ENCODE measurements at places on chromosomes 12 and 14.
A peak's percentile ranks its signal among the peaks of the same experiment; 100 is the strongest.

DNA sequence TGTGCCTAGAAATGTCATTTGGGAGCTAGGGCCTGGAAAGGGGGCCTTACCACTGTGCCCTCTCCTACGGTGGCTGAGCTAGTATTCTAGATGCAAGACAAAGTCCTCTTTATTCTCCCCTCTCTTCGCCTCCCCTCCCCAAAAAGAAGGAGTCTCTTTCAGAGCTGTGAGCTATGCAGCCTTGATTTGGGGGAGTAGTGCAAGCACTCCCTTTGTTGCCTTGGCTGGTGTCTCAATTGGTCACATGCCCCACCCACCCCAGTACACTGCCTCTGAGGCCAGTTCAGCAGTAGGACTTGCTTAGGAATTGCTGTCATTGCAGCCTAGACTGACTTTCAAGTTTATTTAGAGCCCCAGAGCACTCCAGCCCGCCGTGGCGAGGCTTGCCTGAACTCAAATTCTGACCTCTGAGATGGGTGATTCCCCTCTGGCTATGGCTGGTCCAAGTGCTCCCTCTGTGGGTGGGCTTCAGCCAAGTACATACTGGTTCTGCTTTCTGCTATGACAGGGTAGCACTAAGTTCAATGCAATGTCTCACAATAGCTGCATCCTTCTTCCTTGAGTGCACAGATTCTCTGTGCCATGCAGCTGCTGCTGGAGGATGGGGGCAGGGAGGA lies 37.0 kb upstream of the FBXO33 start:
- no peak for DNase-seq

DNA sequence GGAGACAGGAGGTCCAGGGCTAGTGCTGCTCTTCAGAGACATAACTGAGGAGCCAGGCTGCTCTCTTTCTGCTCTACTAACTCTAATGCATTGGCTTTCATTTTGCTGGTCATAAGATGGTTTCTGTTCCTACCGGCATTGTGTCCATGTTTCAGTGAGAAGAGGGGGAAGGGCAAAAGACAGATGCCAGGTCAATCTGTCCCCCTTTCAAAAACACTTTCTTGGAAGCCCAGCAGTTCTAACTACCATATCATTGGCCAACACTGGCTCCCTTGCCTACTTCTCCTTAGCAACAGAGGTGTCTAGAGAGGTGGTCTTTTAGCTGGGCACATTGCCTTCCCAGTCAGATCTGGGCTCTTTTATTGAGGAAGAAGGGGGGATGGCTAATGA lies 63.9 kb downstream of the TGFB3 start:
- no peak for DNase-seq

- no peak for DNase-seq
Observed at GRCh38 chr12:11183011-11183410, 3.7 kb downstream of the TAS2R42 start.

- DNase-seq = no peak
Observed at GRCh38 chr12:47977046-47977771, 13.8 kb downstream of the TMEM106C start.

- DNase-seq = peak; percentile 94
Observed at GRCh38 chr14:24051789-24052655, at the start of gene CARMIL3. TSS of gene CARMIL3 (plus strand) at chr14:24052009. CDS start at chr14:24052154, 145 bp downstream.

DNA sequence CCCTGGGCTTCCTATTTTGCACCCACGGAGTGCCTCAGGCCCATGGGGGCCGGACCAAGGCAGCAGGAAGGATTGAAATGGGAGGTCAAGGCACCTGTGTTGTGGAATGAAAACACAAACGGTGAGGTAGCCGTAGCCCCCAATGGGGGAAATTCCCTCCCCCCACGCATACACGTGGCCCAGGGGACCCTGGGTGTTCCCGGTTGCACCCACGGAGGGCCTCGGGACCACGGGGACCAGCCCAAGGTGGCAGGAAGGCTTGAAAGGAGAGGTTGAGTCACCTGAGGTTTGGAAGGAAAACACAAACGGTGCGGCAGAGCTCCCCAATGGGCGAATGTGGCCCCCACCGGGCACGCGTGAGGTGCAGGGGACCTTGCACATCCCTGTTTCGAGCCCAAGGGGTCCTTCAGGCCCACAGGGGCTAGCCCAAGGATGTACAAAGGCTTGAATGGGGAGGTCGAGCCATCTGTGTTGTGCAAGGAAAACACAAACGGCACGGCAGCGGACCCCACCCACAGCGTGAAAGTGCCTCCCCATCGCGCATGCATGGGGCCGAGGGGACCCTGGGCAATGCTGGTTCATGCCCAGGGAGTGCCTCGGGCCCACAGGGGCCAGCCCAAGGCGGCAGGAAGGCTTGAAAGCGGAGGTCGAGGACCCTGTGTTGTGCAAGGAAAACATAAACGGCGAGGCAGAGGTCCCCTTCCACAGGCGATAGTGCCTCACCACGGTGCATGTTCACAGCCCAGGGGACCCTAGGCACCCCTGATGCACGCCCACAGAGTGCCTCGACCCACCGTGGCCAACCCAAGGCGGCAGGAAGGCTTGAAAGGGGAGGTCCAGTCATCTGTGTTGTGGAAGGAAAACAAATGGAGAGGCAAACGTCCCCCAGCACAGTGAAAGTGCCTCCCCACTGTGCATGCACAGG lies 376.7 kb downstream of the ALG10 start:
- DNase-seq = peak; percentile 2

GRCh38 chr12:112191840-112192321 lies 66.5 kb downstream of the TRAFD1 start:
- DNase-seq = no peak

GRCh38 chr14:65228436-65228835 lies 126.1 kb upstream of the MAX start:
- no peak for DNase-seq

DNA sequence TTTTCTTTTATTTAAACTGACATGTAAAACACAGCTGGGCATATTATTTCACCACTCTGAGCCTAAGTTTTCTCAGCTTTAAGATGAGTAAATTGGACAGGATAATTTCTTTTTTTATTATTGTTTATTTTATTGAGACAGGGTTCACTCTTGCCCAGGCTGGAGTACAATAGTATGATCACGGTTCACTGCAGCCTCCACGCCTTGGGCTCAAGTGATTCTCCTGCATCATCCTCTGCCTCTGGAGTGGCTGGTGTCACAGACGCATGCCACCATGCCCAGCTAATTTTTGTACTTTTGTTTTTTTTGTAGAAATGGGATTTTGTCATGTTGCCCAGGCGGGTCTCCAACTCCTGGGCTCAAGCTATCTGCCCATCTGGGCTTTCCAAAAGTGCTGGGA lies 12.7 kb downstream of the BMAL2 start:
- no peak for DNase-seq
